PC-9 (cell line): ENCODE measurements at places on chromosomes 11 and 22. TPM values are rescaled to one million over a fixed set of nuclear protein-coding genes. Genes with fewer than 3 reads are reported as not detected.

The SYT12 gene
- total RNA-seq = 11.1 and 12.3 TPM in 2 replicates

The SPCS2 gene
- total RNA-seq = 122 and 175 TPM in 2 replicates

The VSIG2 gene
- 12.4 and 13.6 TPM in 2 replicates for total RNA-seq

The CHST1 gene
- not detected in 2 replicates for total RNA-seq

The ELF5 gene
- total RNA-seq = 0.38 and 0.61 TPM in 2 replicates

The TRIM51 gene
- total RNA-seq = not detected in 2 replicates

DNA sequence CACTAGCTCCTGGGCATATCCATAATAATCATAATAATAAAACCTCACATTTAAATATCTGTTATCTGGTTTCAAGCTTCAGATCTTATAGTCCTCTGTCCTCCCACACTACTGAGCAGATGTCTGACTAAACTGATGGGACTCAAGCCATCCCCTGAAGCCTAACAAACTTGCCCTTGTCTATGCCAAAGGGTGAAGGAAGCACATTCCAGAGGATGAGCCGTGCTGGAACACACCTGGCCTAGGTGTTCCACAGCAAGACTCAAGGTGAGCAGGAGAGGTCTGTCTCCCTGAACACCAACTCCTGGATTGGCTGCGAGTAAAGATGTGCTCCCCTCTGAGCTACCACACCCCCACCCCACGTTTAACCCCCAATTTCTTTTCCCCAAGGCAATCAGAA, 14.7 kb downstream of the SCUBE2 start:
- H3K4me1 ChIP-seq = peaks cover 6% of the 10 kb centered on the region
- no peak overlapping the region for H3K27ac ChIP-seq

DNA sequence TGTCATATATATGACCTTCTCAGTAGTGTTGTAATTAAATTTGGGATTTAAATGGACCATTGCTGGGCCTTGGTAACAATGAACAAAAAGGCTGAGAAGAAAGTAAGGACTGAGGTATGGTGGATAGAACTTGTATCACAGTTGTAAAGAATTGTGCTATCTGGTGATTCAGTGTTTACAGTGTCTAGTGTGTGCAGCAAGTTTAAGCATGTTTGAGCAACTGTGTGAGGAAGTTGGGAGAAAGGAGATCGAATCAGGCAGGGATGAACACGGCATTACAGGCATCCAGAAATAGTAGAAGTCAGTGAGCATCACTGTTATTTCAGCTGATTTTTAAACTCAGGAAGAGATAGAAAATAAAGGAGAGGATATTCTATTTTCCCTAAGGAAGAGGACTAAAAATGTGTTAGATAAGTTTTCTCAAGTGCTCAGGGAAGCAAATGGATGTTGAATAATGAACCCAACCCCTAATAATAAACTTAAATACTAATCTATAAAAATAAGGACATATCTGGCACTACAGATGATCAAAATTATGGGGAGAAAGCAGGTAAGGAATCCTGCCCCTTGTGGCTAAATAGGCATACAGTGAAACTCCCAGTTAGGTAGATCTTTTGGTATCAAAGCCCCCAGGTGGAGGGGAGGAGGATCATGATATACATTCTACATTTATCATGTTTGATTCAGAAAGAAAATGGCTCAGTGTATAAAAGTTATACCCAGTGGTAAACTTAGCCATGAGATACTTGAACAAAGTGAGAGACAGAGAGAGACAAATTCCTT, 361.0 kb upstream of the ANO3 start:
- no peaks in the 10 kb centered on the region for H3K36me3 ChIP-seq
- no peaks in the 10 kb centered on the region for H3K4me1 ChIP-seq
- H3K4me3 ChIP-seq = no peak overlapping the region
- H3K27ac ChIP-seq = no peak overlapping the region
- DNase-seq = no peak
- no peaks in the 10 kb centered on the region for H3K27me3 ChIP-seq

- no peaks in the 10 kb centered on the region for H3K36me3 ChIP-seq
- no peaks in the 10 kb centered on the region for H3K27me3 ChIP-seq
- no peak for DNase-seq
- H3K4me1 ChIP-seq = no peaks in the 10 kb centered on the region
- no peak overlapping the region for H3K4me3 ChIP-seq
Measured at GRCh38 chr11:13355191-13355590, 77.6 kb downstream of the BMAL1 start.

GRCh38 chr11:74238243-74238642, 67.2 kb downstream of the PPME1 start:
- no peak overlapping the region for H3K27ac ChIP-seq
- H3K4me3 ChIP-seq = no peak overlapping the region
- no peaks in the 10 kb centered on the region for H3K27me3 ChIP-seq
- peaks cover 41% of the 10 kb centered on the region; the same call in 1 of the 2 replicates for H3K36me3 ChIP-seq

DNA sequence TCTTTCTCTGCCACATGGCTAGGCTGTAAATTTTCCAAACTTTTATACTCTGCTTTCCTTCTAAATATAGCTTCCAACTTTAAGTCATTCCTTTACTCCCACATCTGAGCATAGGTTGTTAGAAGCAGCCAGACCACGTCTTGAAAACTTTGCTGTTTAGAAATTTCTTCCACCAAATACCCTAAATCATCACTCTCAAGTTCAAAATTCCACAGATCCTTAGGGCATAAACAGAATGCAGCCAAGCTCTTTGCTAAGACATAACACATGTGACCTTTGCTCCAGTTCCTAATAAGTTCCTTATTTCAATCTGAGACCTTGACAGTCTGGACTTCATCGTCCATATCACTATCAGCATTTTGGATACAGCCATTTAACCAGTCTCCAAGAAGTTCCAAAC, 749.9 kb downstream of the METTL15 start:
- H3K4me3 ChIP-seq = no peak overlapping the region
- H3K27me3 ChIP-seq = no peaks in the 10 kb centered on the region
- no peak for DNase-seq
- H3K27ac ChIP-seq = no peak overlapping the region

- no peaks in the 10 kb centered on the region for H3K36me3 ChIP-seq
- no peaks in the 10 kb centered on the region for H3K27me3 ChIP-seq
- no peak overlapping the region for H3K4me3 ChIP-seq
- no peak for DNase-seq
- H3K4me1 ChIP-seq = peaks cover 26% of the 10 kb centered on the region
Measured at GRCh38 chr11:19994672-19995071, 165.6 kb downstream of the DBX1 start.

DNA sequence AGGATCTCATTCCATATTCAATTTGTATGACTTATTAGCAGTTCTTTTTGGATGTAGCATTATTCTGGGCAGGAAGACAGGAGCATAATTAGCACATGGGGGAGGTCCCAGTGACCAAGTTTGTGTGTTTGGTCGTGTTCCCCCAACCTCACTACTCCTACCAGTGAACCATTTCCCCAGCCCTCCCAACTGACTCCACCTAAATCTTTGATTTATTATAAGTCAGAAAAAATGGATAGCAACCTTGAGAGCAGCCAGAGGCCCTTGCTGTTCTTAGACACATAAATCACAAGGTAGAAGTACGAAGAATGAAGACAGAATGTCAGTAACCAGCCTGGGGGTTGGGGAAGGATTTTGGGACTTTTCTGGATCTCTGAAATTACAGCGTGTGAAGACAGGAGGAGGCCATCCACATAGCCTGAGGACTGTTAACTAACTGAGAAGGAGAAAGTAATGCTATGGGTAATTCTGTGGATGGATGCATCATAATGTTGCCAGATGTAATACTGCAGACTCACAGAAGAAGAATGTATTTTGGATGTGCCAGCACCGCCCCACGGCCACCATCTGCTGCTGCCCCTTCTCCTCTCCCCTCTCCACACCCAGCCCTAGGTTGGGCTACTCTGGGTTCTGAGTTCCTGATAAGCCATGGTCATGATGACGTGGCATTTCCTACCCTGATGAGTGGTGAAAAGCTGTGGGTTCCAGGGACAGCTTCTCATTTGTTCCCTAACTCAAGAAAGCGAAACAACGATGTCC, 124.3 kb upstream of the TTC12 start:
- peaks cover 39% of the 10 kb centered on the region for H3K4me1 ChIP-seq
- no peaks in the 10 kb centered on the region for H3K36me3 ChIP-seq
- H3K4me3 ChIP-seq = peak overlapping the region; percentile 29; the same call in 1 of the 2 replicates
- DNase-seq = peak; percentile 82

- H3K4me3 ChIP-seq = no peak overlapping the region
- peak overlapping the region; percentile 5; the same call in 1 of the 2 replicates for H3K27ac ChIP-seq
- 0 out of 2 replicates have a peak, but pooled peaks cover 3% of the 10 kb centered on the region for H3K36me3 ChIP-seq
- no peaks in the 10 kb centered on the region for H3K27me3 ChIP-seq
Measured at GRCh38 chr22:31867386-31868153, 76.8 kb upstream of the YWHAH start.
